ENCODE measurements at places on chromosomes 7 and 10.

DNA sequence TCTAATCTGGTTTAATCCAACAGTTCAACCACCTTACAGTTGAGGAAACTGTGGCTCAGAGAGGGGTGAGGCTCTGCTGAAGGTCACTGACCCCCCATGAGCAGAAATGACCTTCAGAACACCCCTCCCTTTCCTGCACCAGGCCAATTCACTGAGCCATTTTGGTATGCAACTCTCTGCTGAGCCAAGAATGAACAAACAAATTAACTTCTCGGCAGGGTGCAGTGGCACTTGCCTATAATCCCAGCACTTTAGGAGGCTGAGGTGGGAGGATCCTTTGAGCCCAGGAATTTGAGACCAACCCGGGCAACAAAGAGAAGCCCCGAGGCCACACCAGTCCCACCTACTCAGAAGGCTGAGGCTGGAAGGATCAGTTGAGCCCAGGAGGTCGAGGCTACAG lies 29.8 kb downstream of the PDGFA start:
- no peak for DNase-seq

GRCh38 chr10:113073549-113074189 lies 123.6 kb downstream of the TCF7L2 start:
- no peak for DNase-seq

GRCh38 chr7:6234384-6234783 lies 38.0 kb downstream of the CYTH3 start:
- no peak for DNase-seq

GRCh38 chr10:5526691-5527331 lies 2.0 kb downstream of the CALML3 start:
- no peak for DNase-seq

- DNase-seq, result no peak
Observed at GRCh38 chr10:11501600-11501999, 109.8 kb downstream of the USP6NL start.

Measured in NCI-H1048 (cell line).